ENCODE measurements at places on chromosomes 11 and 22.

DNA sequence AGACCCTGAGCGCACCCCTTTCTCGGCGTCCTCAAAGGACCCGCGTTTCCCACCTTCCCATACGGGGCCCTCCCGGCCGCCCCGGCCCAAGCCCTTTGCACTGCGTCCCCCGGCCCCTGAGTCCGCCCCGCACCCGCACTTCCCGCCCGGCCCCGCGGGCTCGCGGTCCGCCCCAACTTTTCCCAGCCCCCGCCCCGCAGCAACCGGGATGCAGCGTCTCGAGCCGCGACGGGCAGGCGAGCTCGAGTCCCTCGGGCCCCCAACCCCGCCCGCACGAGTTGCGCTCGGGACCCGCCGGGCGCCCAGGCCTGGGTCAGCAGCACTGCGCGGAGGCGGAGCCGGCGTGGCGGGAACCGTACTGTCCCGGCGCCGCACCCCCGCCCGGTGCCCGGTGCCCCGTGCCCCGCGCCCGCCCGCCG is 371 bp downstream of the SMCO4 start:
- DNase-seq = no peak

- no peak for DNase-seq
These were observed 434.3 kb downstream of the RAB38 start for GRCh38 chr11:87740968-87741367.

DNA sequence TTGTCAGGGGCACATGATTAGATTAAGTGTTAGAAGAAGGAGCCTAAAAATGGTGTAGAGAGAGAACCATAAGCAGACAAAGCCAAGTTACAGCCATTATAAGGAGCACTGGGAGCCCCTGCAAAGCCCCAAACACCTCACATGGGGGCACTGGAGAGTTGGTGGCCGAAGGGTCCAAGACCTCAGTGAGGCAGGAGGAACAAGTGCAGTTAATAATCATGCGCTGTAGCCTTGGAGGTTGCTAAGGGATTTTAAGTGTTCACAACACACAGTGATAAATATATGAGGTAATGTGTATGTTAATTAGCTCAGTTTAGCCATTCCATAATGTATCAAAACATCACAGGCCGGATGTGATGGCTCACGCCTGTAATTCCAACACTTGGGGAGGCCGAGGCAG is 54.4 kb upstream of the JAM3 start:
- no peak for DNase-seq

DNA sequence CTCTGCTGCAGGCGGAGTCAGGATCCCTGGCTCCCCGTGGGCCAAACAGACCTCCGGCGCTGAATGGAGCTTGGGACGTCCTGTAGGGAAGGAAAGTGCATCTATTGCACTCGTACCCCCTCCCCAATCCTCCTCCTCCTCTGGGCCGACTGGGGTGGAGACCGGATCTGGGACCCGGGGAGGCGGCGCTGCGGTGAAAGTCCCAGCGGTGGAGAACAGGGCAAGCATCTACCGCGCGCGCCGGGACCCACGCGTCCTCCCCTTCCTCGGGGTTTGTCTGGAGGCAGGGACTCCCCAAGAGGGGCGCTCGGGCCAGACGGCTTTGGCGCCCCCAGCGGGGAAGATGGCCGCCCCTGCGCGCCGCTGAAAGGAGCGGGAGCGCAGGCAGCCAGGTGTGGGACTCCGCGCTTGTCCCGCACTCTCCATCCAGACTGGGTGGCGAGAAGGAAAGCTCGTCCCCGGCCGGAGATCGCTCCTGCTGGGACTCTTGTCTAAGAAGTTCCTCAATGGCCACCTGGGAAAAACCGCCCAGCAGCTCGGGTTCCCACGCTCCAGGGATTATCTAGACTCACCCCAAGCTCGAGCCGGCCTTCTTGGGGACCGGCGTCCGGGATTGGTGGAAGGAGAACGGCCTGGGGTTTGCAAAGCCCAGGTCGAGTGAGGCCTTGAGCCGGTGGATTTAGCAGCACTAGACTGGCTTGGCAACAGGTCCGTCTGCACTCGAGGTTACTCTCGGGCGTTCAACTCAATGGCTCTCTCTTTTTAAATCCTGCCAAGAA is 718 bp downstream of the FADS2 start:
- no peak for DNase-seq

GRCh38 chr11:47378010-47378835 is at the start of gene SPI1:
SPI1 (minus strand) TSS chr11:47378547; CDS start chr11:47378353, 194 bp downstream.
- DNase-seq = no peak

- DNase-seq = no peak
These were observed 4.4 kb upstream of the ZNRD2 start for GRCh38 chr11:65565624-65566453.

- no peak for DNase-seq
These were observed 812.8 kb downstream of the TBC1D22A start for GRCh38 chr22:47575291-47575690.

- DNase-seq = no peak
These were observed 47.2 kb upstream of the SYT7 start for GRCh38 chr11:61627850-61628661.

DNA sequence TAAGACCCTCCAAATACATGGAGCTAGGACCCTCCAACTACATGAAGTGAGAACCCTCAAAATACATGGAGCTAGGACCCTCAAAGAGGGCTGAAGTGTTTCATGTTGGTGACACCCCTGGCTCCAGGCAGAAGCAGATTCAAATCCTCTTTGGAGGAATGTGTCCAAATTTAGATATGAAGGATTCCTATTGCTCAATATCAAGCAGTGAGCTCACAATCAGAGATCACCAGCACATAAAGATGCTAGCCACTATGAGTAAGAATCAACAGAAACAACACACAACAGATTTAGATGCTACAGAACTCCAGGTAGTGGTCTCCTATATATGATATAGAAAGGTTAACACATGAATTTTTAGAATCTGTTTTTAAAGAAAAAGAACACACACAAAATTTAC is 11.2 kb upstream of the RAB3IL1 start:
- DNase-seq = no peak

GRCh38 chr11:67433536-67434394 is 3.7 kb downstream of the PTPRCAP start:
- DNase-seq = no peak

GRCh38 chr11:36427079-36427478 is 83.0 kb downstream of the TRAF6 start:
- DNase-seq = no peak

GRCh38 chr11:69840371-69841169 is 21.4 kb upstream of the FGF3 start:
- no peak for DNase-seq

- DNase-seq = no peak
These were observed 26.2 kb upstream of the LIPT2 start for GRCh38 chr11:74519710-74520109.

DNA sequence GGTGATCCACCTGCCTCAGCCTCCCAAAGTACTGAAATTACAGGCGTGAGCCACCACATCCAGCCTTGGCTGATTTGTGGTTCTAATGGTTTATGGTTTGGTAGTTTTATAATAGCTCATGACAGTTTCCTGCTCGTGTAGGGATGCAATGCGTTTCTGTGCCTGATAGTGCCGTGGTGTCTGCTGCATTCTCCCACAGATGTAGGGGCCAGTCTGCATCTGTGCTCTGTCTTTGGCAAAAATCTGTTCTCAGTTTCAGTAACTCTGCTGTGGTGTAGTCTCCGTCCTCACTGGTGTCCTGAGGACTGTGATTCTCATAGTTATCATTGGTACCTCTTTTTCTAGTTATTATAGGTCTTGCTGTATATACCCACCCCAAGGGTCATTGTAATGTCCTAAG is 16.3 kb downstream of the ST14 start:
- no peak for DNase-seq

GRCh38 chr11:94539420-94539819 is 4.3 kb upstream of the FUT4 start:
- no peak for DNase-seq

DNA sequence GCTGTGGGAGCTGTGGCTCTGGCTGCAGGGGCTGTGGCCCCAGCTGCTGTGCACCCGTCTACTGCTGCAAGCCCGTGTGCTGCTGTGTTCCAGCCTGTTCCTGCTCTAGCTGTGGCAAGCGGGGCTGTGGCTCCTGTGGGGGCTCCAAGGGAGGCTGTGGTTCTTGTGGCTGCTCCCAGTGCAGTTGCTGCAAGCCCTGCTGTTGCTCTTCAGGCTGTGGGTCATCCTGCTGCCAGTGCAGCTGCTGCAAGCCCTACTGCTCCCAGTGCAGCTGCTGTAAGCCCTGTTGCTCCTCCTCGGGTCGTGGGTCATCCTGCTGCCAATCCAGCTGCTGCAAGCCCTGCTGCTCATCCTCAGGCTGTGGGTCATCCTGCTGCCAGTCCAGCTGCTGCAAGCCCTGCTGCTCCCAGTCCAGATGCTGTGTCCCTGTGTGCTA is 514 bp downstream of the KRTAP5-9 start:
- no peak for DNase-seq

DNA sequence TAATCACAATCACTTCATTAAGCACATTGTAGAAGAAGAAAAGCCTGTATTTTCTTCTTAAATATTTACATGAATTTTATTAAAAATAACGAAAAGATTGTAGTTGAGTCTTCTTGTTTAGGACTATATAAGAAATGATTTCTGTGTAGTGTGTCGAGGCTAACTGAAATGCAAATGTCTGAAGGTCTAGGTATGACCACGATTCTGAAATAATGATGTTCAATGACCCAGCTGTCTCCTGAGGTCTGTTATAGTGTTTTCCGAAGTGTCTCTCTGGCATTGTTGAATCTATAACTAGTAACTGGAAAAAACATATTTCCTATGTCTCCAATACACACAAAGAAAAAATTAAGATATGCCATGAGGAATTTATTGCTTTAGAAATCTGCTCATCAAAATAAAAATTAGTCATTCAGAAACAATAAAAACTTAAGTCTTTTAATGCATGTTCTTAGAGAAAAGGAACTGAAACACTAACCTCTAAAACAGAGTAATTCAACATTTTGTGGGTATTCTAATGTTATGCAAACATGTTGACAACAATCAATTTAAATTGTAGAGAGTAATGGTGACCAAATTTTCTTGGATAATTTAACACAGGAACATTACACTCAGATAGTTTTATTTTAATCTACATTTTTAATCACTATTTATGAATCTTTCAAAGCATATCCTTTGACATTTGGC is 55.0 kb downstream of the CASP12 start:
- no peak for DNase-seq

DNA sequence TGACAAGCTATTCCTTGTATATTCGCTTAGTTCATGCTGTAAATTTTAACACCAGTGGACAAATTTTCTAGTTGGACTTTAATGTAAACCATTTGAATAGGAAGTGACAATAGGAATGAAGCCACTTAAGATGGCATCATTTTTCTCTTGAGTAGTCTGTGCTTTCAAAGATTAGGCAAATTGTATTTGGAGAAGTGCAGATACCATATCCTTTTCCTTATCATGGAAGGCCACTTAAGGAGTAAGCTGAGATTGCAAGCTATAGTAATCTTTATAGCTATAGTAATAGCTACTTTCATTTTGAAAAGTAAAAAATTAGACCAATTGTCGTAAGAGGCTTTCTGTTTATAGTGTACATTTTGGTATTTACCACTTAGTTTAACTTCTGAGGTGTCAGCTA is 12.8 kb downstream of the CAPRIN1 start:
- DNase-seq = no peak

DNA sequence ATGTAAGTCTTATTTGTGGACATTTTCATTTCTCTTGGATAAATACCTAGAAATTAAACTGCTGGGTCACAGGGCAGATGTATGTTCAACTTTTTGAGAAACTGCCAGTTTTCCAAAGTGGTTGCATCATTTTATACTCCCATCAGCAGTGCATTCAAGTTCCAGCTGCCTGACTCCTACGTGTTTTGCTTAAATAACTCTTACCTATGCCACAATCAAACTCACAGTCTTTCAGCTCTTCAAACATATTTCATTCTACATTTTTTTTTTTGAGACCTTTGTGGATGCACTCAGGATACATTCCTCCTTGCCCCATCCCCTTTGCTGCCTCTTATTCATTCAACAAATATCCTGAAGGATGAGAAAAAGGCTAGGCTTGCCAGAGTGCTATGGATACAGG is 9.2 kb downstream of the TCF20 start:
- no peak for DNase-seq

DNA sequence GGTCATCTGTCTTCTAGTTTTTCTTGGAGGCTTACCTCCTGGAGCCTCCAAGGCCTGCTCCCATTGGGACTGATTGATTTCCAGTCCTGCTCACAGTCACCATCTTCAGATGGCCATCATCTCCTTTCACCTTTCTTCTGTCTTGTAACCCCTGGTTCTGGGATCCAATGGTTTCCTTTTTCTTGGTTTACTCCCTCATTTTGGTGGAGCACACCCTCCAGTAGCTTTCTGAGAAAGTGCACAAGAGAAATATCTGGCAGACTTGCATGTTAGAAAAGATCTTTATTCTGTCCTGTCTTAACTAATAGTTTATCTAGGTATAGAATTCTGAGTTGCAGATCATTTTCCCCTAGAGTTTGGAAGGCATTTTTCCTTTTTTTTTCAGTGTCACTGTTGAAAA is 50.9 kb downstream of the MPPED1 start:
- no peak for DNase-seq

DNA sequence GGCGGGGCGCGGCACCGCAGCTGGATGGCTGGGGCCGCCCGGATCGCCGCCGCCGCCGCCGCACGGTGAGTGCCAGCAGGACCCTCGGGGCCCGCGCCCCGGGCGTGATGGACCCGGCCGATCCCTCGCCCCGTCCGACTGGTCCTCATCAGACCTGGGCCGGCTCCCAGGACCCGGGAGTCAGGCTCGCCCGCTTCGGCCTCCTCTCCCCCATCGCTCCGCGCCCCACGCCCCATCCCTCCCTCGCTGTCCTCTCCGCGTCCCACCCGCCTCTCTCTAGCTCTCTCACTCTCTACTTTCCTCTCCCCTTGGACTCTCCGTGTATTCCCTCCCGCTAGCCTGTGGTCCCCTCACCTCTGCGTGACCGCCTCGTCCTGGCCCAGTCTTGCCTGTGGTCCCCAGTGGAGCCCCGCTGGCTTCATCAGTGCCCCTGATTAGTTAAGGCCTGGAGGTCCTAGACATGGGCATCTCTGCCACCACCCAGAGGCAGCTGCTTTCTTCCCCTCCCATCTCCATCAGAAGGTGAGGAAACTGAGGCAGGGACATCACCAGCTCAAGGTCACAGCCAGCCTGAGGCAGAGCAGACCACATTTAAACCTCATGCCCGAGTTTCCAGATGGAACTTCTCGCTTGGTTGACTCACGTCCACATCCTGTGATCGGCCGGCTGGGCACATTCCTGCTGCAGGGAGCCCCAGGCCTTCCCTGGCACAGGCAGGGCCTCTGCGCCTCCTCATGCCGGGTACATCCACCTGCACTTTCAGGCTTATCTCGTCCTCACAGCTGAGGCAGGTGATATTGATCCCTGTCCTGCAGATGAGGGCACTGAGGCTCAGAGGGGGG is 429 bp downstream of the SLC39A13 start:
- DNase-seq = no peak

All from cortex of kidney (tissue), 1 donor.